ENCODE measurements at places on chromosomes 7 and 10.

GRCh38 chr7:89477991-89478390 lies 676.3 kb upstream of the STEAP1 start:
- no peak for DNase-seq

DNA sequence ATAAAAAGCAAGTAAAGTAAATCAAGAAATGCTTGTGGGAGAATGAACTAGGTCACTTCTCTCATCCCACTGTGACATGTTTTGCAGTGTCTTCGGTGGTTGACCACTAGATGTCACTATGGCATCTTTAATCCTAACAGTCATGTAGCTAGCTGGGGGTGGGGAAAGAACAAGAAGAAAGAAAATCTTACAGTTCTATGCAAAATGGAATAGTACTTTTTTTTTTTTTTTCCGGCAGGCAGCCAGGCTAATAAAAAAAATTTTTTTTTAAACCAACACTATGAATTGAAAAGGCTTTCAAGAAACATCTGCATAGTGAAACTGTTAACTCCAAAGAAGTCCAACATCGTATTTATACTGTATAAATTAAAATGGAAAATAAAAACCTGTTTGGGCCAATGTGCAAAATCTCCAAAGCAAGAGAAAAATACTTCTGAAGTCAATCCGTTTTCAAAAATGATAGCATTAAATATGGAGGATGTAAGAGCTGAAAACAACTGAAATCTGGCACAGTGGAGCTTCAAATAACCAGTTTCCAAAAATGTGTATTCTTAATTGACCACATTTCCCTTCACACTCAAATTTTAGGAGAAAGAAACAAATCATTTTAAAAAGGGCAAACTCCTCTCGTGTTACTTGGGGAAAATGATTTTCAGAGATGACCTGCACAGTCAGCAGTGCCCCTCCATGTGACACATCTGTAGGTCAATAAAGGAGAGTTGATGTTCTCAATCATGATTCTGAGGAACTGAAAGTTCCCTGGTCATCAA lies 38.5 kb downstream of the CDK1 start:
- DNase-seq, result no peak

DNA sequence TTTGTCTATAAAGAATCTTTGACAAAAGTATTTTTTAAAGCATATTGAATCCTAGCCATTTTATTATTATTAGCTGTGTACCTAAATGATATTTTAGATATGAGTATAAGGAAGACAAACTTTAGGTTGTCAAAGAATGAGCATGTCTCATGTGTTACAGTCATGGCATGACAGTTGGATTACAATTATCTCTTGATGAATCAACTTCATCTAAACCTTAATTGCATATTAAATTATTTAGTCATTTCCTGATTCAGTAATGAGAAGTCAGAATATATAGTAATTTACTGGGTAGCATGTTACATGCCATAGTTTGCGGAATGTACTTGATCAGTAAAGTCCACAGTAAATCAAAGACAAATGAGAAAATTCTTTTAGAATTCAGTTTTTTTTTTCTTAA lies 59.2 kb downstream of the MAPK8 start:
- DNase-seq, result no peak

DNA sequence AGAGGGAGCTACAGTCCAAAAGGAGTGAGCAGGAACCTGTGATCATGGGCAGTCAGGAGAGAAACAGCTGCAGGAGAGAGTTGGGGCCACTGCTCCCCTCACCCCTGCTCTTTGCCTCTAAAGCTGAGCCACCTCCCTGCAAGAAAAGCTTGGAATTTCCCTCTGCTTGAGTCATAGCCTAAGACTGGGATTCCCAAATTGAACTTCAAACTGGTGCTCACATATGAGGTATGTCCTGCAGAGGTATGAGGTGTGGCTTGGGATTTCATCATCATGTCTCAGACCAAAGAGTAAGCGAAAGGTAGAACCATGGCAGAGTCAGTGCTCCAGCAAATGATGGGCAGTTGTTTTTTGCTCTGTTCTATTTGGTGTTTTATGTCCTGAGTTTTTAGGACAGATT lies 237.1 kb upstream of the NRP1 start:
- no peak for DNase-seq

DNA sequence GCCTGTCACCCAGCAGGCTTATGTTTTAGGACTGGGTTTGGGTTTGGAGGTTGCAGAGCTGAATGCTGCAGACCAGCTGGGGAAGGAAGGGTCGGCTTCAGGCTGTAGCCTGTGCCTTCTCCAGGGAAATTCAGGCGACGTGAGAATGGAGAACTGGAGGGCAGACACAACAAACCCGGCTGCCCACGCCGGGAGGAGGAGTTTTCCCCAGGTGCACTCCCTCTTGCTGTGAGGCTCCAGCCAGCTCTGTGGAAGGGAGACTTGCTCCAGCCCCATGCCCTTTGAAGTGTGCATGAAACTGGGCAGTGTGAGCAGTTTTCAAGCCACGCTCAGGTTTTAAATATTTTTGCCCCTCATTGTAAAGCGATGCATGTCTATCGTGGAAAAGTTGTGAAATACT lies 279.1 kb downstream of the CCSER2 start:
- DNase-seq, result no peak

- DNase-seq, result no peak
These were observed 35.4 kb downstream of the CCM2 start for GRCh38 chr7:45035371-45035770.

DNA sequence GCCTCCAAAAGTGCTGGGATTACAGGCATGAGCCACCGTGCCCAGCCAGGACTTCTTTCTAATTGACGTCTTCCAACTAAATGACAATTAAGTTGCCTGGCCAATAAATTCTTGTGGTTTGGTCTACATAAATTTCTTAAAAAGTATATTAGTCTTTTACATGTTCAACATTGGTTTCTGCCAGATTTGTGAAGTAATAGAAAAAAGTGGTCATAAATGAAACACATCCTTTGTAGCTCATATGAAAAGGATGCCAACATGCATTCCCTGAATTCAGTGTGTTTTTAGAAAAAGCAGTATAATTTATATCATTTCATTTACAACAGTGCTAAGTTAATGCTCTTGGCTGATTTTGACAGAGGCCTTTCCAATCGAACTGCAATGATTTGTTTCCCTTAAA lies 215.0 kb downstream of the TAX1BP1 start:
- DNase-seq, result no peak

GRCh38 chr7:116139807-116140206 lies 70.5 kb upstream of the TES start:
- no peak for DNase-seq

- no peak for DNase-seq
These were observed 43.9 kb downstream of the IFIT5 start for GRCh38 chr10:89458291-89458690.

- no peak for DNase-seq
These were observed 1156.0 kb upstream of the LRRTM3 start for GRCh38 chr10:65769828-65770227.

GRCh38 chr10:133439517-133440461 lies 14.0 kb upstream of the SCART1 start:
- no peak for DNase-seq

GRCh38 chr7:5266191-5267028 lies 16.3 kb upstream of the SLC29A4 start:
- DNase-seq, result no peak

DNA sequence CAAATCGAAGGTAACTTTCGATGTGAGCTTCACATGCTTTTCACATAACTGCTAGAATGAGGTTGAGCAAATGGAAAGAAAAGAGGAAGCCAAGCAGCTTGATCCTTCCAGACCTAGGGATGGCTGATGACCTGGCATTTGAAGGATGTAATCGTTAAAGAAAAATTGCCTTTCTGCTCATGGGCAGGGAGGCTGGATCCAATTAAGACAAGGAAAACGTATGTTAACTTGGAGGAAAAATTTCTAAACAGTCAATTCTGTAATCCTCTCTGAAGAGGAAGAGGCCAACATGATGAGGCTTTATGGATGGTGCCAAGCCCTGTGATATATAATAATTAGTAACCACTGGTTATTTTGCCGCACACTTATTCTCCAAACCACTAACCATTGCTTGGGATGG lies 12.5 kb downstream of the GRK5 start:
- DNase-seq, result no peak

- DNase-seq, result no peak
These were observed 124.9 kb downstream of the CYP26A1 start for GRCh38 chr10:93198401-93199131.

DNA sequence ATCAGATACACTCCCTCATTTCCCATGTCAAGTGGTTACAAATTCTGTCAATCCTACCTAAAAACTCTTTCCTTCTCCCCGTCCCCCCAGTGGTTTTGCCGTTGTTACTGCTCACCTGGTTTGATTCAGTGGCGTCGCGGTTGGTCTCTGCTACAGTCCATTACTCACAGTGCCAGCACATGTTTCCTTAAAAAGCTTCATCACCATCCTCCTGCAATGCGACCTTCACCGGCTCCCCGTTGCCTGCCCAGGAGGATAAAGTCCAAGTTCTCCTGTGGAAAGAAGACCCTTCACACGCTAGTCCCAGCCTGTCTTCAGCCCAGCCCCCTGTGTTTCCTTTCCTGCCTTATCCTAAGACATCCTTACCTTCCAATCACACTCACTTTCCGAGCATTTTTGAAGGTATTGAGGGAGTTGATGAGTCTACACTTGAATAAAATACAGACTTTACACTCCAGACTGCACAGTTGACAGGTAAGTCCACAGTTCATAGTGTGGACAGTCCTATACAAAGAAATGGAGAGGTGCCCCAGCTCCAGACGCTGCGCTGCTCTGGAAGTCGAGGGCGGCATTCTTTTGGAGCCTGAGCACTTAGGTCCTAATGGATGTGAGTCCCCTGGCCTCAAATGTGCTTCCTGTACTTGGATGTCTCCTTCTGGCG lies 3.4 kb upstream of the LARP4B start:
- no peak for DNase-seq

Measured in activated T-helper 1 cell treated with anti-CD3 and anti-CD28 coated beads, Interleukin-2, amount 50 U/mL, for 16 hours (primary cell).